ENCODE measurements at places on chromosomes 3 and 15.
A peak's percentile ranks its signal among the peaks of the same experiment; 100 is the strongest.

- DNase-seq = no peak
Observed at GRCh38 chr3:184237807-184238206, 8.4 kb downstream of the VWA5B2 start.

DNA sequence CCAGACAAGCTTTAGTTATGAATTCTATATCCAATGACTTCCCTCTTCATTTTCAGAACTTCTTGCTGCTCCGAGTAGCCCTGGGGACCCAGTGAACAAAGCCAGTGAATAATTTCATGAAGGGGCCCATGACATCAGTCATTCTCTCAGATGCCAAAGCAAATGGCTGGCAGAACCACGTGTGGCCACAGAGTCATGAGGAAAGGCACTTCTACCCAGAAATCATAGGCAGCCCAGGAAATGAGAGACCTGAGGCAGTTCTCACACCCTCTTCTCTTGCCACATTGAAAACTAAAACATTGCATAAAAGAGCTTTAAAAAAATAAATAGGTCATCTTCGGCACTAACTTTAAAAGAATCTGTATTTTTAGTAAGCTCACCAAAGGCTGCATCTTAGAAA is 4.3 kb upstream of the UACA start:
- no peak for DNase-seq

GRCh38 chr3:124442463-124442862 is 287.8 kb upstream of the UMPS start:
- no peak for DNase-seq

GRCh38 chr15:66905954-66906353 is 159.4 kb upstream of the SMAD3 start:
- no peak for DNase-seq

GRCh38 chr15:26623071-26623470 is 149.8 kb downstream of the GABRB3 start:
- DNase-seq = no peak

- DNase-seq = no peak
Observed at GRCh38 chr3:150079029-150079739, 108.5 kb upstream of the PFN2 start.

- no peak for DNase-seq
Observed at GRCh38 chr3:88385090-88385489, 235.3 kb downstream of the C3orf38 start.

- DNase-seq = no peak
Observed at GRCh38 chr3:138031536-138031935, 21.6 kb downstream of the CLDN18 start.

DNA sequence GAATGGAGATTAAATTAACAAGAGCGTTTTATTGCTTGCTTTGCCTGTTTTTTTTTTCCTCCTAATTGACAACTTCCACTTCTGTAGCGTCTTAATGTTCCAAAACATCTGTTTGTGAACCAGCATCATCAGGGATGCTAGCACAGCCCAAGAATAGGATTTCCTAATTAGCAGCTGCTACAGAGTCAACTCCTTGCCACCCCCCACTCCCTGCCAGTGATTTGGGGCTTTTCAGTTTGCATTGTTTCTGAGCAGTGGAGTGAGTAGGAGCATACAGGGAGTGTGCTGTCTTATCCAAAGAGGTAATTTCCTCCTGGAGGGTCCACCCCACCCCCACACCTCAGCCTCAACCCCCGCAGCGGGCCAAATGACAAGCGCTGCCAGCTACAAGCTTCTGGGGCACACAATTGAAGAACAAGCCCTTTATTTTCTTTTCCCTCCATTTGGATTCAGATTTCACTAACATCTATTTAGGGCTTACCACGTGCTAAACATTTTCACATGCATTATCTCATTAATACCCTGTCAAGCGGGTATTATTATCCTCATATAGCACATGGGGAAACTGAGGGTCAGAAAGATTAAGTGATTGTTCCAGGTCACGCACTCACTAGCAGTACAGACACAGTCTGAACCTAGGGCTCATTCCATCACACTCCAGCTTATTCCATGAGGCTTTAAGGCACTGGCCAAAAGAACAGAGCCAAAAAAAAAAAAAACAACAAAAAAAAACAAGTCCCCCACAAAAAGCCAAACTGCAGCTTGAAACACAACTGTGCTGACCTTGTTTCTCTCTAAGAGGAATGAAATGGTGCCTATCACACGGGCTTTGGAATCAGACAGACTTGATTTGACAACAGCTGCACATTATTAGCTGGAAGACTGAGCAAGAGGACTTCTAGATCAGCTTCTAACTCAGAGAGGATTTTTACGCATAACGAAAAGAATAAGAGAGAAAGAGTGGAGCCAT is 16.4 kb downstream of the HEG1 start:
- no peak for DNase-seq

GRCh38 chr15:71811036-71811736 is 832 bp downstream of the NR2E3 start:
- no peak for DNase-seq

DNA sequence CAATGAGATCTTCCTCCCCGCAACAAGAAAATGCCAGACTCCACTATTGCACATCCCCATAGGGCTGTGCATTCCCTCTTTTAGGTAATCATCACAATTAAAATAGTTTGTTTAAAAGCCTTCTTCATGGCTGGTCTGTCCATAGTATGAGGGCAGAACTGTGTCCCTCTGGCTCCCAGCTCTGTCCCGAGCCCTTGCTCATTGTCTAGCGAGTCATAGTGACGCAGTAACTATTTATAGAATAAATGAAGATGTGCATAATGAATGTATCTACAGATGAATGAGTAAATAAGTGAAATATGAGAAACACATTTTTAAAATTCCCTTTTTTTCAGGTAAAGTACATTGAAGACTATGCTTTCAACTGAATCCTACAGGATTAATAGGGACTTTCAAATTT is 128.4 kb upstream of the TMC3 start:
- no peak for DNase-seq

DNA sequence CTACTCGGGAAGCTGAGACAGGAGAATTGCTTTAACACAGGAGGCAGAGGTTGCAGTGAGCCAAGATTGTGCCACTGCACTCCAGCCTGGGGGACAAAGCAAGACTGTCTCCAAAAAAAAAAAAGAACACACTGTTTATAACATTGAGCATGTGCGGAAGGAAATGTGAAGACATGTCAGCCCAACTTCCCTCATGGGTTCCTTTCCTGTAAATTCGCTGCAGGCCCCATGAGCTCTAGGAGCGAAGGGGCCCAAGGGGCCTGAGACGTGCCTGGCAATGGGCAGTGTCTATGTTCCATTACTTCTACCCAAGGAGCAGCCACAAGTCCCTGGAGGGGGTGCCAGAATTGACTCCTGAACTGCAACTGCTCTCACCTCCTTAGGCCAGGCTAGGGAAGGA is 3.2 kb downstream of the PFKFB4 start:
- DNase-seq = no peak

DNA sequence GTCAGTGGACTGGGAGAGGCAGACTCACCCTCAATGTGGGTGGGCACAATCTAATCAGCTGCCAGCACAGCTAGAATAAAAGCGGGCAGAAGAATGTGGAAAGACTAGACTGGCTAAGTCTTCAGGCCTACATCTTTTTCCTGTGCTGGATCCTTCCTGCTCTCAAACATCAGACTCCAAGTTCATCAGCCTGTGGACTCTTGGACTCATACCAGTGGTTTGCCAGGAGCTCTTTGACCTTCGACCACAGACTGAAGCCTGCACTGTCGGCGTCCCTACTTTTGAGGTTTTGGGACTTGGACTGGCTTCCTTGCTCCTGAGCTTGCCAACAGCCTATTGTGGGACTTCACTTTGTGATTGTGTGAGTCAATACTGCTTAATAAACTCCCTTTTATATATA is 68.0 kb downstream of the CNTN3 start:
- no peak for DNase-seq

DNA sequence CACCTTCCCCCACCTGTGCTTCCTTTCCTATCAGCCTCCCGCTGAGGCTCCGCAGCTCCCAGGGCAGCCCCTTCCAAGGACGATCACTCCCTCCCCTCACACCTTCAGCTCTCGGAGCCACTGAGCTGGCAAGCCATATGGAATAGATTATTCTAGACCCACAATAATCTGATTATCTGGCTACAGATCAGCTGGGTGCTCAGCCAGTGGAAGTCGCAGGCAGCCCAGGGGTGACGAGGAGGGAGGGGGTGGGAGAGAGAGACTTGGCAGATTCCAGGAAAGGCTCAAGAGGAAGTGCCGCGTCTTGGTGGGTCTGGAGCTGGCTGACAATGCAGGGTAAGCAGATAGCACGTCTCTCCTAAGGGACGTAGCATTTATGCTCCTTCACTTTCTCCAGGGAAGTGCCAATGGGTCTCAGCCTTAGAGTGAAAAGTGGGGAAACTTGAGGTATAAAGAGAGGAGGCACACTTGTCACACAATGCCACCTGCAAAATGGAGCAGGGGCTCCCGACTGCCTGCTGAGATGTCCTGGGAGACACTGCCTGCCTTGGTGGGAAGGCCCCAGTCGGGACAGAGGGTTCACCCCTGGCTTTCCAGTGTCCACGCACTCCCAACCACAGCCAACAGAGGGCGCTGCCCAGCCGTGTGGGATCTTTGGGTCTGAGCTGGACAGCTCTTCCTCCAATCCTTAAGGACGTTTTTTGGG is 9.4 kb upstream of the MESP1 start:
- DNase-seq = peak; percentile 70

GRCh38 chr15:36315649-36316048 is 263.8 kb upstream of the CDIN1 start:
- DNase-seq = no peak

DNA sequence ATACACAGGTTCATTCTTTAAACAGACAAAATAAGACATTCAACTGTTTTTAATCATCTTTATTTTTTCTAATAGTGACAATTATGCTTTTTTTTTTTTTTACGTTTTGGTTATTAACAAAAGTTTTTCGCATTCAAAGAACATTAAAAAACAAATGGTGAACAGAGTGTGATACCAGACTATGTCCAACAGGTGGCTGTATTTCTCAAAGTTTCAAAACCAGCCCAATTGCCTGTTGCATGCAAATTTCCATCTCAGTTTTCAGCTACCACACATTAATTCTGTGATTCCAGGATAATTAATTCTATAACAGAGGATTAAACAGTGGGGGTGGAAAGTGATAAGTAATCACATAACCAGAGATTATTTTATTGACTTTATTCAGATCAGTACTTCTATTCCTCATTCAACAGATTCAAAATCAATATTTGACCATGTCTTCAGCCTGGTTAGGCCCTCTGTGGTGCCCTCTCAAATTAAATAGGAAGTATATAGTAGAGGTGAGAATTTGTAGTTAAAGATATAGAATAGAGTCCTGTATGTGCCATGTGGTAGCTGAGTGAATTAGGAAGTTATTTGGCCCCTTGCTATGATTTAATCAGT is 122.2 kb upstream of the DCBLD2 start:
- no peak for DNase-seq
